Esophagus muscularis mucosa (tissue), 4 donors: ENCODE measurements at places on chromosomes 5 and 9. TPM values are rescaled to one million over a fixed set of nuclear protein-coding genes. Genes with fewer than 3 reads are reported as not detected.

SLCO6A1 gene
- not detected for total RNA-seq

GRCh38 chr9:83956086-83956435 is 24.0 kb downstream of the HNRNPK start:
- no peak for DNase-seq

DNA sequence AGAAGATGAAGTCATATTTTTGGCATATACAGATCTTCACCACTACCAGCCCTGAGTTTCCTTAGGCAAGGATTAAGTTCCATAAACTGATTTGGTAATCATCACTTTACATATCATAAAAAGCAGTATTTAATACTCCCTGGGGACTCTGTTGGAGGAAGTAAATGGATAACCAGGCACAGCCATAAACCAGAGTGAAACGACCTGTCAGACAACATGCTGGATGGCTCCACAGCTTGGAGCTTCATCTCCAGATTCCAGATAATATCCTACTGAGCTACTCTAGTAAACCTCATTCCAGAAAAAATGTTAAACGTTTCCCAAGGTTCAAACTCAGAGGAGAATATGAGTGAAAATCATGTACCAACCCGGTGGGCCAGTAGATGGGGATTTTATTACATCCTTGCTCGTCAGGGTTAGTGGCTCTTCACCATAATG is 109.2 kb downstream of the BASP1 start:
- DNase-seq, result no peak

DNA sequence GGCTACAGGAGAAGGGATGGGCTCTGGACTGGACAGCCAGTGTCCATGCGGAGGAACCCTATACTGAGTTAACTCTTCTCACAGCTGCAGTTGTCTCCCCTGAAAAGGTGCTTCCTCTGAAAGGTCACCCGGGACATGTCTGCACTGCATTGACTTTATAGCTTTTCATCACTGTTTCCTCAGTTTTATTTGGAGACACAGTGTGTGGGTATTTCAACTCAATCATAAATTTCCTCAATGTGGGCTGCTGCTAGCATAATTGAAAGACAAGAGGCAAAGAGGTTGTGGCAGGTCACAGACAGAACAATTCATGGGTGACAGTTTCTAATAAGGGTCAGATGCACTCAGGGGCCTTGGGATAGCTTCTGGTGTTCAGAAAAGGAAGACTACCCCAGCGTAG is 336.8 kb downstream of the KDM4C start:
- no peak for DNase-seq
